ENCODE measurements at places on chromosomes 2 and 18.
A peak's percentile ranks its signal among the peaks of the same experiment; 100 is the strongest.

- peak; percentile 46 for DNase-seq
Observed at GRCh38 chr2:191345788-191346187, 100.6 kb downstream of the MYO1B start.

DNA sequence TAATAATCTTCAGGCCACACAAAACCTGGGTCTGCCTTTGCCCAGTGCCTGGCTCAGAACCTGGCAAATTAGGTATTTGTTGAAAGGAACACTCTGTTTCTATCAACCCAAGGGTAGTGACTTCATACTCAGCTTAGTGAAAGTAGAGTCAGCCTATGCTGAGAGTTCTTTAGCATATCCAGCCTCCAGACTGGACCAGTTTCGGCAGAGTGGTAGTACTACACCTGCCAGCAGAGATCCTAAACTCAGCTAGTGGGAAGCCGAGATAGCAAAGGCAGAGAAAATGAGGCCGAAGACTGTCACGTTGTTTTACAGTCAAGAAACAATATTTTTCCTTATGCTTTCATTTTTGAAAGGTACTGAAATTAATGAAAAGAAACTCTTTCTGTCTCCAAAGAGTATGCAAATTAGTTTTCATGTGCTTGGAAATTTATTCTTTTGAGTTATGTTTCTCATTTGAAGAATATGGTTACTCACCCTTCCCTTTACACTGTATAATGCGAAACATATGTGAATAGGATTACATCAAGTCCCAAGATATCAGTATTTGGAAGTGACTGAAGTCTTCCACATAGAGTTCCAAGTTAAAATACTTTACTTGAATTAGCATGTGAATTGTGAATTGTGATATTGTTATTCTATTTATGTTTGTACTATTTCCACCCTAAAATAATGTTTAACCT is 52.2 kb upstream of the UGP2 start:
- peak; percentile 75 for DNase-seq

DNA sequence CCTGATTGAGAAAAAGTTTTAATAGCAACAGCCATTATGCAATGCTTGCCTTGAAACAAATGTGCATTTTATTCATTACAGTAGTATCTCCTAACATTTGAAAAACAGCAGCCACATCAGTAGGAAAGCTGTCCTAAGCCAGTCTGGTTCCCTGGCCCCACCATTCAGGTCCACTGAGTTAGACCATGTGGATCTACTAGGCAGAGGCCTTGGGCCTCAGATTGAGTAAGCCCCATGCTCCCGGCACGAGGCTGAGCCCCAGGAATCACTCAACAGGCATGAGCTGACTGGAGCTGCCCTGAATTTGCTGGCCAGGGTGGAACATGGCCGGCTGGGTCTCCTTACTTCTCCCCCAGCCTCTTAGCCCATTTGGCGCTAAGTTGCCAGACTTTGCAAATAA is 103.4 kb downstream of the ZFP36L2 start:
- DNase-seq: no peak

DNA sequence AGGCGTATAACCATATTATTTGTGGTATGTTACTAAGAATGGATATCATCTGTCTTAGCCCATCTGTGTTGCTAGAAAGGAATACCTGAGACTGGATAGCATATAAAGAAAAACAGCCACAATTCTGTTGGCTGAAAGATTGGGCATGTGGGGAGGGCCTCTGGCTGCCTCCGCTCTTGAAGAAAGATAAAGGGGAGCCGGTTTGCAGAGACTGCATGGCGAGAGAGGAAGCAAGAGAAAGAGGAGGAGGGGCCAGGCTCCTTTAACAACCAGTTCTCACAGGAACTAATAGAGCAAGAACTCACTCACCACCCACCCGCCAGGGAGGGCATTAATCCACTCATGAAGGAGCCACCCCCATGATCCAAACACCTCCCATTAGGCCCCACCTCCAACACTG is 29.2 kb upstream of the UXS1 start:
- no peak for DNase-seq

- DNase-seq: peak; percentile 93
Observed at GRCh38 chr18:48529796-48530195, 9.0 kb upstream of the CTIF start.
